ENCODE measurements at places on chromosomes 13 and 19.

DNA sequence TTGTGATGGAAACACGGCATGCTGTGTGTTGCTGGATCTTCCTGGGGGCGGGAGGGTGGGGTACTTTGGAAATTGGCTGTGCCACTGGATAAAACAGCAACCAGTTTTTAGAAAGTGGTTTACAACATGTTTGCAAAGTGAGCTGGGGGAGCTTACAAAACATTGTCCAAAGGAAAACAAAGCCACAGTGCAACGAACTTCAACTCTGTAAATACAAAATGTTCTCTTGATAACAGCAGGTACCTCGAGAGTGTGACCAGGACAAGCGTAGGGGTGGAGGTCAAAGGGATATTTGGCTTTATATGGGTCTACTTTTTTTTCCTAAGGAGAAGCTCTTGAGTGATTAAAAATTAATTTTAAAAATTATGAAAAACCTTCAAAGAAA lies 2.5 kb downstream of the IGSF23 start:
- no peak for DNase-seq

DNA sequence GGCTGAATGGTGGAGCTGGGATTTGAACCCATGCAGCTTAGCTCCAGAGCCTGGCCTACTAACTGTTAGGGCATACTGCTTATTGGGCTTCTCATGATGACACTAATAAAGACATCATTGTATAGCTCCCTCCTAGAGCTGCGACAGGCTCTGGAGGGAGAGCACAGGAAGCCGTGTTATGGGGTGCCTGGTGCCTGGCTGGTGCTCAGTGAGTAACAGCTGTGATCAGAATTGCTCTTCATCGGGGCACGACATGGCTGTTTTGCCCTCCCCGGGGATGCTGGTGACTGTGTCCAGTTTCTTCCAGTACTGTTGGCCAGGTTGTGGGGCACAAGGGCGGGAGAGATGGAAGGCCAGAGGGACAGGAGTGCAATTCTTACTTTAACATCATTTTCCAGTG lies 5.1 kb downstream of the LYPD5 start:
- no peak for DNase-seq

- no peak for DNase-seq
These were observed 166.8 kb downstream of the PDS5B start for GRCh38 chr13:32752997-32753606.

GRCh38 chr13:23928985-23929384 lies 31.7 kb upstream of the C1QTNF9B start:
- DNase-seq = no peak

GRCh38 chr19:15866636-15867035 lies 31.2 kb downstream of the CYP4F2 start:
- DNase-seq = no peak

Measured in GM06990 (cell line).